T-helper 1 cell (primary cell): ENCODE measurements at places on chromosomes 3 and 15.

- no peak for DNase-seq
Observed at GRCh38 chr15:68537097-68537496, 41.7 kb upstream of the CORO2B start.

GRCh38 chr3:150635526-150635925 is 32.4 kb downstream of the SELENOT start:
- no peak for DNase-seq

DNA sequence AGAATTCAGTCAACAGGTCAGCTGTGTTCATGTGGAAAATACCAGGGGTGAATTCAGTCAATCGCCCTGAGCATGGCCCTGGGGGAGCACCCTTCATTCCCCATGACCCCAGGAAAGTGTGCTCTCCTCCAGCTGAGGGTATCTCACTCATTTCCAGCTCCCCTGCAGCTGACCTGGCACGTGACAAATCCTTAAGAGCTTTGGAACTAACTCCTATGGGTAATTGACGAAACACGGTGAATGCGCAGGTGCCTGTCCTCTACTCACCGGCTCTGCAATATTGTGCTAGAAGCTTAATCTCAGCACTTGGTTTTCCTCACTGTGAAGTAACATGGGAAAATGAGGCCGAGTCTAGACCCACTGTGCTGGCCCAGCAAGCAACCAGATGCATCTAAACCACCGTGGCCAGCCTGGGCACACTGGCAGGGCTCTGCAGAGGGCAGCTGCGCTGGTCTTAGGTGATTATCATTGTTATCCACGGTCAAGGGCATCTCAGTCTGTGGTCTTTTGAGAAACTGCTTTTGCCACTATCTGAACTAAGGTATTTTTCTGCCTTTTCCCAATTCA is 63.1 kb downstream of the SPSB4 start:
- no peak for DNase-seq

- no peak for DNase-seq
Observed at GRCh38 chr3:99607151-99607550, 31.2 kb upstream of the COL8A1 start.

DNA sequence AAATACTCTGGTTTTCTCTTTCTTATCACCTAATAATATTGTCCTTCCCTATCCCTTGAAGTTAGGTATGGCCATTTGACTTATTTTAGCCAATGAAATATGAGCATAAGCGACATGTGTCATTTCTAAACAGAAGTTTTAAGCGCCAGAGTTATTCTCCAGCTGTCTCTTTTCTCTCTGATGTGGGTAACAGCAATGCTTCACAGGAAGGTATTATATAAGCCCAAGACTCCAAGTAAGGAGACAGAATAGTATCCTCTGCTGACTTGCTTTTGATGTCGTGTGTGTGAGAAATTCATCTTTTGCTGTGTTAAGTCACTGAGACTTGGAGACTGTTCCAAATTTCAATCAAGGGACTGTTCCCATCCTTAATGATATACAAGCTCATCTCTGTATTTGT is 224.6 kb upstream of the NECTIN3 start:
- no peak for DNase-seq

- no peak for DNase-seq
Observed at GRCh38 chr3:12994357-12994606, 78.9 kb downstream of the IQSEC1 start.

GRCh38 chr3:140768941-140769340 is 91.1 kb downstream of the TRIM42 start:
- DNase-seq: no peak

DNA sequence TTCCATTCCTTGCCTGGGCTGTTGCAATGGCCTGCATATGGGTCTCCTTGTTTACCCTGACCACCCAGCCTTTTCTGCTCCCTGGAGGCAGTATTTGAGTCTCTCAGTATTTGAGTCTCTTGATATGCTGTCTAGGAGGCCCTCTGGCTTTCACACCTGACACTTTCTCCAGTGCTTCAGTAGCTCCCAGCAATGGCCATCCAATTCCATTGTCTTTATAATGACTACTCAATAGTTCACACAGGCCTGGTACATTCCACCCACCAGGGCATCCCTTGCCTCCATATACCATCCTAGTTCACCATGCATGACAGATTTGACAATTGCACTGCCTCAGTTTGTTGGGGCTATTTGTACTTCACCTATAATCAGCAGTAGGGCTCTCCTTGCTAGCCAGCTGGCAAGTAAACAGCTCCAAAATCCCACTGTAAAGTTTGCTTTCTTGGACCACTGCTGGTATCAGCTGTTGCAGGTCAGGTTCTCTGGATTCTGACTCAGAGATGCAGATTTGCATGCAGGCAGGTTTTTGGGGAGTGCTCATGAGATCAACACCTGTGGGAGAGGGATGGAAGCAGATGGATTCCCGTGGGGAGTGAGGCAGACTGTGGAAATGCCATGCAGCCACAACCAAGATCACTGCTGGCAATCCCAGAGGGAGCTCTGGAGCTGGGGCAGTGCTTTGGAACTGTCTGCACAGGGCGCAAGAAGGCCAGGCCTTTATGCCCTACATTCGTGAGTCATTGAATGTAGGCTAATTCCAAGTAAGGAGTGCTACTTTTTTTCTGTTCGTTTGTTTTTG is 19.1 kb upstream of the XIRP1 start:
- DNase-seq: no peak

DNA sequence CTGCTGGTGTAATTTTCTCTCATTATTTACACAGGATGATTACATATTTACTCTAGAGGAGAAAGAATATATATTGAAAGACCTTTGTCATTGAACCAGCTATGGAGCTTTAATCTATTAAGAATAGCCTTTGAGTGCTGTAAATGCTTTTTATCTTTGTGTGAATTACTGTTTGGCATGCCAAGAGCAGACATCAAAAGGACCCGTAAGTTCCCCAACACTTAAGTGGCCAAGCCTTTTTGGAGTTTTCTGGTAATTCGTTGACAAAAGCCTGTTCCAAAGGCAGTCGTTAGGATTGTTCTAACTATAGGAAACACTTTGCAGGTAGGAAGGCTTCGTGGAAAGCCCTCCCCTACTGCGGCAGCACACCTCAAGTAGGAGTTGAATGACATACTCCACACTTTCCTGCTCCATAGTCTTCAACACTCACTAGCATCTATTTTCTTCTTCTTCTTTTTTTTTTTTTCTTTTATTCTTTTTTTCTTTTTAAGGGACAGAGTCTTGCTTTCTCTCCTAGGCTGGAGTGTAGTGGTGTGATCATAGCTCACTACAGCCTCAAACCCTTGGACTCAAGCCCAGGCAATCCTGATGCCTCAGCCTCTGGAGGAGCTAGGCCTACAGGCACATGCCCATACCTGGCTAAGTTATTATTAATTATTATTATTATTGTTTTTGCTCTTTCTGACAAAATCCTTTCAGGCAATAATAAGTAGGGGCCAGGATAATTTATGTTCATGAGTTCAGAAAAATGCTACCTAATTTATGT is 98.6 kb downstream of the SUCNR1 start:
- DNase-seq: no peak

- no peak for DNase-seq
Observed at GRCh38 chr15:90607361-90607760, 77.6 kb downstream of the CRTC3 start.

- peak; percentile 58 for DNase-seq
Observed at GRCh38 chr15:33226559-33227181, 32.2 kb upstream of the FMN1 start.

GRCh38 chr3:129034642-129035041 is 25.9 kb upstream of the GP9 start:
- DNase-seq: no peak

DNA sequence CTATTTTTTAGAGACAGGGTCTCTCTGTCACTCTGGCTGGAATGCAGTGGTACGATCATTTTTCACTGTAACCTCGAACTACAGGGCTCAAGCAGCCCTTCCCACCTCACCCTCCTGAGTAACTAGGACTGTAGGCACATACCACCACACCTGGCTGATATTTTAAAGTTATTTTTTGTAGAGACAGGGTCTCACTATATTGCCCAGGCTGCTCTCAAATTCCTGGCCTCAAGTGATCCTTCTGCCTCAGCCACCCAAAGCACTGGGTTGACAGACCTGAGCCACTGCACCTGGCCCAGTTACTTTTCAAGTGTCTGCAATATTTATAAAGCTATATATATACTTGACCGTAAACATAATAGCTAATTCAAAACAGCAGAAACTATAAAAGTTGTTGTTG is 75.0 kb downstream of the PIAS1 start:
- no peak for DNase-seq

- DNase-seq: no peak
Observed at GRCh38 chr15:75425966-75426500, 25.5 kb downstream of the SIN3A start.

DNA sequence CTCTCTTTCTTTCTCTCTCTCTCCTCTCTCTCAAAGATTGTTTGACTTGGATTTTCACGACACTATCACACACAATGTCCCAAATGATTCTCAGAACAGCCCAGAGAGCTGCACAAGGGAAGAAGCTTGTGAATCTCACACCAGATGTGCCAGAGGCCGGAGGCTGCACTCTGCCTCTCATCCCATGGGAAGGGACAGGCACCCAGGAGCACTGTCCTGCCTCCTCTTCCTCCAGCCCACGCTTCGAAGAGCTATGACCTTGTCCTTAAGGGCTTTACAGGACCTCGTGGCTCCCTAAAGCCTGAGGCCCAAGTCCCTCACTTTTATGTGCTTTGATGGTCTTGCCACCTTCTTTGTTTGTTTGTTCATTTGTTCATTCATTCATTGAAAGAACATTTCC is 267.6 kb downstream of the FAM43A start:
- DNase-seq: no peak

- DNase-seq: no peak
Observed at GRCh38 chr15:77975332-77976094, 102.0 kb downstream of the TBC1D2B start.

DNA sequence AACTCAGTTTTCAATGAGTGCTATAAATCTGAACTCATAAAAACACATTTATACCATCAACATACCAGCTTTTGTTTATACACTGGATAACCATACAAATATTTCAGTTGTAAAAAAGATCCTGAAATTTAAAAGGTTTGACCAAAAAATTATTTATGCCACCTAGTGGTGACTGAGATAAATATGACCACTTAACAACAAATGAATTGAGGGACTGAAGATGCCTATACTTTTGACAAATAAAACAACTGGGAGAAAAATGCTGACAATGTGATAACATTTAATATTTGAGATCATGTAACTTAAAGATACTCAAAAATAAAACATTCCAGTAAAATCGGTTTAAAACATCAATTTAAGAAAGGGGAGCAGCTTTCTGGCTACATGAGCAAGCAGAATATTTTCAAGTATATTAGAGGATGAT is 30.4 kb downstream of the ATG3 start:
- DNase-seq: no peak

GRCh38 chr15:27418726-27419125 is 447.7 kb downstream of the GABRG3 start:
- no peak for DNase-seq

- DNase-seq: no peak
Observed at GRCh38 chr15:37136666-37137065, 36.3 kb upstream of the MEIS2 start.

GRCh38 chr15:65303687-65304380 is 643 bp upstream of the RNU5B-1 start:
- DNase-seq: no peak

DNA sequence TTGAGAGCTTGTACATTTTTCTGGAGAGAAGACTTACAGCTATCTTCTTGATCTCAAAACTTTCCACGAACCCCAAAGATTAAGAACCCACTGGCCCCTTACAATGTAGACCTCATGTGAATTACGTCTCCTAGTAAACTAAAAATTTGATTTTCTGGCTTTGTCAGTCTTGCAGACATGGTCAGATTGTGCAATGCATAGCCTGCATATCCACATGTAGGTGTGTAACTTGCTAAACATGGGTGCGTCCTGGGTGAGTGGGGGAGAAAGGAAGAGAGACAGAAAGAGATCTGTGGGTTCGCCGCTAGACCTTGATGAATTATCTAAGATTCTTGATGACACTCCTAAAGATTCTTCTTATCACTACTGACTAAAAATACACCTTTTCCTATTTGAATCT is 561.2 kb upstream of the MDFIC2 start:
- DNase-seq: no peak

GRCh38 chr3:111961461-111962164 is 17.2 kb upstream of the ABHD10 start:
- no peak for DNase-seq

DNA sequence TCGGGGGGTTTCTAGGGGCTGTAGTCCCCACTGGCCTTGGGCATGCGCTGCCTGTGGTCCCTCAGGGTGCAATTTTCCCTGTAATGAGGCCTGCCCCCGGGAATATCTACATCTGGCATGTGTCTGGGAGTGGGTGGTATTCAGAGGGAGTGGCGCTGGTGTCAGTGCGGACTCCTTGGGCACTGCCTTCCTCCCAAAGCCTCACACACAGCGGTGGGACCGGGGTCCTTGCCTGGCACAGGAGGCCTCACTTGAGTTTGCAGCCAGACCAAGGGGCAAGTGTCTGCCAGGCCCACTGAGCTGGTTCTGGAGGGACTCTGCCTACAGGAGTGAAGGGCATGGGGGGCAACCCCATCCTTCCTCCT is 53.5 kb upstream of the PCSK6 start:
- DNase-seq: no peak

DNA sequence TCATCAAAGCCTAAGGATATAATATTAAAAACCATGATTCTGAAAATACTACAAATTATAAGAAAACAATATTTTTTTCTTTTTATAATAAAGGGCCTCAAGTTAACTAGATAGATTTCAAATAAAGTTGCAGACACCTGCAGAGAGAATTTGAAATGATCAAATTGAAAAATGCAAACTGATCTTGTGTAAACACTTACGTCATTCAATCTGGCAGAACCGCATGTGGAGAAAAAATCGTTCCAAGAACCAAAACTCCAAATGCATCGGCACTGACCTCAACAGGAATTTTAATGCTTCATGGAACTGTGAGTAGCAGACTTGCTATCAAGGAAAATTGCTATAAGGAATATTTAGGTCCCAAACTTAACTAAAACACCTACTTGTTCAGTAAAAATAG is 17.2 kb downstream of the CPA3 start:
- no peak for DNase-seq

DNA sequence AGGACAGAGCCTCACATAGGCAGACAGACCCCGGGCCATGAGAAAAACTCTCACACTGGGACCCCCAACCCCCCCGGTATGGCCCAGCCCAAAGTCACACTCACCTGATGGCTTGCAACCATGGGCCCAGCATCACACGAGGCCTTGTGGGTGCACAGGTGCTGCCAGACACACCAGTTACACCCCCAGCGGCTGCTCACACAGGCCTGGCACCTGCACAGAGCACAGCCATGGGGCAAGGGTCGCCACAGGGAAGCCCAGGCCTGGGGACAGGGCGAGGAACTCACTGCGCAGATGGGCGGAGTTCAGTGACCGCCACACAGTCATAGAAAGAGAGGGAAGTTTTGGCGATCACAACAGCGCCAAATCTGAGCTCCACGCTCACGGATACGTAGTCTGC is 9.3 kb downstream of the PLXNB1 start:
- DNase-seq: no peak

- DNase-seq: no peak
Observed at GRCh38 chr3:134392336-134392983, 18.2 kb upstream of the AMOTL2 start.
